Testis (tissue), 5 donors: ENCODE measurements at places on chromosomes 7 and 10. TPM values are rescaled to one million over a fixed set of nuclear protein-coding genes. Genes with fewer than 3 reads are reported as not detected.

DNA sequence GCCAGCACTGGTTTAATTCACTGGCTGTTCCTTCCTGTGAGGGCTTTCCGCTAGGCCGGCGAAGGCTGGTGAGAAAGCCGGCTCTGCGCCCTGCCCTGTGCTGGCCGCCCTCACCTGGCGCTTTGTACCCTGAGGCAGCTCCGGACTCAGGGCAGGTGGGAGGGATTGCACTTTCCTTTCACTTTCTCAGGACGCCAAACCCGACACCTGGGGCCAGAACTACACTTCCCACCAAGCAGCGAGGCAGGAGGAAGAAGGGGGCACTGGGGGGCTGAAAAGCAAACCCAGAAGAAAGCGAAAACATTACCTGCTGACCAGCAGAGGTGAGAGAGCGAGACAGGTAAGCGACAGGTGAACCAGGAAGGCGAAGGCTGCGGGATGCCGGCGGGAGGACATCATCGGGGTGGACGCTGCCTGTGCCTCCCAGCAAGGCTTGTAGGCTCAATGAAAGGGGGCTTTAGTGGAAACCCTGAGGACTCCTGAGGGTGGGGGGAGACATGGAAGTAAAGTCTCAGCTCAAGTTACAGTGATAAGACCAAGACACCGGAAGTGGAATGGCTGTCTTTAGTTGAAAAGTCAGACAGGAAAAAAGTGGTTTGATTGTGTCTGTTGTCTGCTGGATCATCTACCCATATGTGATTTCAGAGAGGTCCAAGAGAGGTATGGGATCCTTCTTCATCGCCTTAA, at the start of gene RAB19:
Gene RAB19, plus strand, starts transcription at position 181 of the 687 bp plus-strand sequence. CDS start 3,589 bp downstream, outside the sequence.
- no peak within 1 kb of the TSS for H3K27ac ChIP-seq
- no peaks in the 10 kb centered on the region for H3K36me3 ChIP-seq
- DNase-seq = no peak
- no peak within 1 kb of the TSS for H3K4me3 ChIP-seq

- H3K4me1 ChIP-seq = no peaks in the 10 kb centered on the region
- DNase-seq = no peak
- no peaks in the 10 kb centered on the region for H3K36me3 ChIP-seq
- no peak overlapping the region for H3K4me3 ChIP-seq
- no peaks in the 10 kb centered on the region for H3K27me3 ChIP-seq
Observed at GRCh38 chr10:55820071-55820470, 541.0 kb downstream of the ZWINT start.

- H3K27me3 ChIP-seq = no peaks in the 10 kb centered on the region
- H3K4me1 ChIP-seq = peaks cover 7% of the 10 kb centered on the region
- no peaks in the 10 kb centered on the region for H3K36me3 ChIP-seq
Observed at GRCh38 chr10:986137-986825, 2.0 kb upstream of the GTPBP4 start.

- DNase-seq = no peak
- no peak overlapping the region for H3K4me3 ChIP-seq
- no peaks in the 10 kb centered on the region for H3K36me3 ChIP-seq
Observed at GRCh38 chr7:1400371-1400770, 58.9 kb downstream of the MICALL2 start.

DNA sequence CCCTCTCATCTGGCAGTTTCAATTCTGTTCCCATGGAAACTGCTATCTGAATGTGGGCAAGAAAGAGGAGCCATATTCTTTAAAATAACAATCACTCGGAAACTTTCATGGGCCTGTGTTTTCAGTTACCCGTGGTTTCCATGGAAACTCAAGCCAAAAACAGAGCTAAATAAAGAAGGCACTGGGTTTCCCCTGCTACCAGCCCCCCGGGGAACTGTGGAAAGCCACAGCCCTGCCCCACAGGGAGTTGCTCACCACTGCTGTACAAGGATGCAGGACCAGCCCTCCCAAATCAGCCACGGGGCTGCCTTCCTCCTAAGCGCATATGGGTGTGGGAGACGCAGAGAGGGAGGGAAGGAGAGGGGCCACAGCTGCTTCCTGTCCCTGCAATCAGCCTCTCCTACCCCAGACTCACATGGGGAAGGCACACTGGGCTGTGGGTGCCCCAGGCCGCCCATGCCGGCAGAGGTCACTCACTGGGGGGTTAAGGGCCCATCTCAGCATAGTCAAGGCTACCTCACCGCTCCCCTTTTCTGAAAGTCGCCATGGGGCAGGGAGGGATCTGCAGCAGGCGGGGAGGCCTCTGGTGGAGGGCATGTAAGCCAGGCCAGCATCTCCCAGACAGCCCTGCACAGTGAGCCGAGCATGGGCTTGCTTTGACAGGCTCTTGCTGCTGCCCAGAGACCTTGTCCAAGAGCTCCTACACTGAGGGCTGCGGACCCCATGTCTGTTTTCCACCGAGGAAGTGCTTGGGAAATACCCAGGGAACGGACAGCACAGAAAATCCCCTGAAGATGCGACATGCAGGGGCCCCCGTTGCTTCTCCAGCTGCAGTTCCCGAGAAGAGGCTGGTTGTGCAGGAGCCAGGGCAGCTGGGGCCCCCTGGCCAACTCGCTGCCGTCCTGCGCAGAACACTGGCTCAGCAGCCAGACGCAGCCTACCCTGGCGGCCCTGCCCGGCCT, 157.3 kb upstream of the PPP2R2D start:
- no peak for DNase-seq
- H3K36me3 ChIP-seq = no peaks in the 10 kb centered on the region
- no peaks in the 10 kb centered on the region for H3K27me3 ChIP-seq
- H3K4me3 ChIP-seq = no peak overlapping the region

DNA sequence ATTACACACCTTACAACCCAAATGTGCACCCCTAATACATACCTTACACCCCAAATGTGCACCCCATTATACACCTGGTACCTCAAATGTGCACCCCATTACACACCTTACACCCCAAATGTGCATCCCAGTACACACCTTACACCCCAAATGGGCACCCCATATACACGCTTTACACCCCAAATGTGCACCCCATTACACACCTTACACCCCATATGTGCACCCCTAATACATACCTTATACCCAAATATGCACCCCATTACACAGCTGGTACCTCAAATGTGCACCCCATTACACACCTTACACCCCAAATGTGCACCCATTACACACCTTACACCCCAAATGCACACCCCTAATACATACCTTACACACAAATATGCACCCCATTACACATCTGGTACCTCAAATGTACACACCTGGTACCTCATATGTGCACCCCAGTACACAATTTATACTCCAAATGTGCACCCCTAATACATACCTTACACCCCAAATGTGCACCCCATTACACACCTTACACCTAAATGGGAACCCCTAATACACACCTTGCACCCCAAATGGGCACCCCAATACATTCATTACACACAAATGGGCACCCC, 106.3 kb downstream of the KLF6 start:
- no peak for DNase-seq
- H3K36me3 ChIP-seq = no peaks in the 10 kb centered on the region
- H3K27ac ChIP-seq = no peak overlapping the region
- no peaks in the 10 kb centered on the region for H3K27me3 ChIP-seq
- H3K4me1 ChIP-seq = no peaks in the 10 kb centered on the region

DNA sequence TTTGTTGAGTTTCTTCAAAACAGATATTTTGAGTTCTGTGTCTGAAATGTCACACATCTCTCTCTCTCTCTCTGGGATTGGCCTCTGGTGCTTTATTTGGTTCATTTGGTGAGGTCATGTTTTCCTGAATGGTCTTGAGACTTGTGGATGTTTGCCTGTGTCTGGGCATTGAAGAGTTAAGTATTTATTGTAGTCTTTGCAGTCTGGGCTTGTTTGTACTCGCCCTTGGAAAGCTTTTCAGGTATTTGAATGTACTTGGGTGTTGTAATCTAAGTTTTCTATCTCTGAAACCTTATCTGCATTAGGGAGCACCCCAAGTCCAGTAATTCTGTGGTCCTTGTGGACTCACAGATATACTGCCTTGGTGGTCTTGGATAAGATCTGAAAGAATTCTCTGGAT, 106.7 kb upstream of the PRSS58 start:
- no peaks in the 10 kb centered on the region for H3K36me3 ChIP-seq
- no peaks in the 10 kb centered on the region for H3K27me3 ChIP-seq
- H3K4me1 ChIP-seq = no peaks in the 10 kb centered on the region
- H3K4me3 ChIP-seq = no peak overlapping the region
- no peak for DNase-seq
- H3K27ac ChIP-seq = no peak overlapping the region

DNA sequence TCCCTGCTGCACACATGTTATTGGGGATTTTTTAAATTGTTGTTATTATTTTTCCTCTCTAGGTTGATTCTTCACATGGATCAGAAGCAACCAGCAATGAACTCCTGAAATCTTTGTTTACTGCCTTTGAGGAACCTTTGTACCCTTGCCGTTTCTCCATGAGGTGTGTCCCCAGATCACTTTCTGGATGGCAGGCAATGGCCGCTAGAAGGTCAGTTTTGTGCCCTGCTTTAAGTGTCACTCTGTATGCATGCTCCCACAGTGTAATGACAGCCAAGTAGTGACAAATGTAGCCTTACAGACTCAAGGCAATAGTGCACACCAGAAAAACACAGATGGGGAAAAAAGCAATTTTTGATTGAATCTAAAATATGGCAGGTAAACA, 47.7 kb upstream of the NRP1 start:
- H3K27me3 ChIP-seq = no peaks in the 10 kb centered on the region
- no peak overlapping the region for H3K4me3 ChIP-seq
- no peaks in the 10 kb centered on the region for H3K36me3 ChIP-seq
- DNase-seq = no peak

- no peak for DNase-seq
- H3K27ac ChIP-seq = no peak overlapping the region
- H3K36me3 ChIP-seq = no peaks in the 10 kb centered on the region
- peaks cover 4% of the 10 kb centered on the region for H3K4me1 ChIP-seq
- no peaks in the 10 kb centered on the region for H3K27me3 ChIP-seq
- no peak overlapping the region for H3K4me3 ChIP-seq
Observed at GRCh38 chr10:96988426-96988825, 156.3 kb downstream of the LCOR start.

C10orf53 gene
- 139 TPM for polyA plus RNA-seq

HYAL4 gene
- polyA plus RNA-seq = 2.4 TPM

CREB3L2 gene
- 22.0 TPM for polyA plus RNA-seq

RAPGEF5 gene
- 16.8 TPM for polyA plus RNA-seq

PLAC9 gene
- 47.0 TPM for polyA plus RNA-seq

SFTPA1 gene
- polyA plus RNA-seq = not detected

NEURL1 gene
- polyA plus RNA-seq = 19.8 TPM

C10orf67 gene
- 11.1 TPM for polyA plus RNA-seq

LRRC72 gene
- 8.6 TPM for polyA plus RNA-seq

CALCR gene
- 0.76 TPM for polyA plus RNA-seq
